ENCODE measurements at places on chromosomes 5 and 9. TPM values are rescaled to one million over a fixed set of nuclear protein-coding genes. Genes with fewer than 3 reads are reported as not detected.

The CD180 gene
- not detected for total RNA-seq

The PCDHA8 gene
- 0.05 TPM for total RNA-seq

The SPATA31A3 gene
- not detected for total RNA-seq

The MBLAC2 gene
- 2.8 TPM for total RNA-seq

The PCBD2 gene
- total RNA-seq, result 10.6 TPM

The SCAMP1 gene
- total RNA-seq, result 23.3 TPM

The DDX4 gene
- total RNA-seq, result not detected

The SLC25A48 gene
- total RNA-seq, result not detected

The BTNL8 gene
- not detected for total RNA-seq

The DRD1 gene
- total RNA-seq, result 0.08 TPM

The NUTM2F gene
- not detected for total RNA-seq

The KIF12 gene
- total RNA-seq, result 2.1 TPM

The ALAD gene
- 16.3 TPM for total RNA-seq

The INSL4 gene
- total RNA-seq, result 15.8 TPM

The KIF4B gene
- total RNA-seq, result not detected

The LCN15 gene
- total RNA-seq, result not detected

The LTC4S gene
- 0.58 TPM for total RNA-seq

The MYOT gene
- total RNA-seq, result not detected

The LCN1 gene
- not detected for total RNA-seq

The ZBED3 gene
- total RNA-seq, result 4.8 TPM

The AGXT2 gene
- not detected for total RNA-seq

The HMGXB3 gene
- 34.6 TPM for total RNA-seq

The DCAF12 gene
- 42.4 TPM for total RNA-seq

The SHROOM1 gene
- 13.4 TPM for total RNA-seq

The ARL14EPL gene
- 0.19 TPM for total RNA-seq

The CCL21 gene
- not detected for total RNA-seq

The PLAC8L1 gene
- total RNA-seq, result not detected

The GABRA1 gene
- not detected for total RNA-seq

The TMEM38B gene
- total RNA-seq, result 14.3 TPM

The NDUFS6 gene
- 116 TPM for total RNA-seq

The SLC22A5 gene
- 47.5 TPM for total RNA-seq

The SETX gene
- total RNA-seq, result 19.9 TPM

The SELENOP gene
- total RNA-seq, result not detected

The CHSY3 gene
- total RNA-seq, result 0.17 TPM

The FOXD4L4 gene
- not detected for total RNA-seq

The ST8SIA4 gene
- total RNA-seq, result 0.20 TPM

The OGN gene
- total RNA-seq, result not detected

The RPL7A gene
- 3,324 TPM for total RNA-seq
